ENCODE measurements at places on chromosomes 5 and 9.

DNA sequence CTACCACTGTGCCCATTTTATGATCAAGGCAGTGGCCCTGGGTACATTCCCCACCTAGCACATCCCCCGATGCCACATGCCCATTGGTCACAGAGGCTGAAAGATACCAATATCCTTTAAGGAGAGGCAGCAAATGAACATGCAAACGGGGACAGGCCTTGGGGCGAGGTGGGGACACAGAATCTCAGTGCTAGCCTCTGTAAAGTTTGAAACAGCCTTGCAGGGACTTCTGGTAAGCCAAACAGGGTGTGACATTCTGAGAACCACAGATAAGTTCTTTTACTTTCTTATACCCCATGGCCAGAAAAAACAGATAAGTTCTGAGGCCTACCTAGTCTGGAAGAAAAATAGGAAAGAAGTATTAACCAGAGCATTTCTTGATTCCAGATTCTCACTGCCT is 60.5 kb downstream of the ACER2 start:
- no peak for DNase-seq

DNA sequence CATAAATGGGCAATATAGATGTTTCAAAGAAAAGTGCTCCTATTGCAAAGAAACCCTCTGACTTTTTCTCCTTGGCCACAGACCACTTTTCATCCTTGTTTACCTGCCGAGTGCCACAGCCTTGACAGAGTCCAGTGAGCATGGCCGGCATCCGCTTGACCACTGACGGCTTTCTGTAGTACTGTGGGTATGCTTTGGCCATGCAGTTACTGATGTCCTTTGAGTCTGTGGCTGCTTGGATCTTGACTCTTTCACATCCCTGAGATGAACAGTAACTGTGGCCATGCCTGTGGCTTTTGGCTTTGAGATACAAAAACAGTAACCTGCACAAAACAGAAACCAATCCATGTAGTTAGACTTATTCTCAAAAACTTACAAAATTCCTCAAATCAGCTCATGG is 70.4 kb downstream of the CEMIP2 start:
- no peak for DNase-seq

DNA sequence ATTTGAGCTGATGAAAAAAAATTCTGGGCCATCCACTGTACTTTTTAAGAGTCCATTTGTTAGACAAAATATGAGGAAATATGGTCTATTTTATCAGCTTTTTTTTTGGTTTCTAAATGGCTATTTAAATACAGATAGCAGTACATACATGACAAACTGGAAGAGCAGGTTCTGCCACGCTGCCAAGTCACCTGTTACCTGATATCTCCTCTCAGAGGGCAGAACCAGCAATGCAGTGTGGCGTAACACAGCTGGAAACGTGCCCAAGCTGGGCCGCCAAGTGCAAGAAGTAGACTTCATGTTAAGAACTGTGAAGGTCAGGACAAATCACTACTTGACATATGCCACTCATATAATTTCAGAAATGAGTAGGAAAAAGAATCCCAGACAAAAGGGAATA is 8.1 kb downstream of the MCIDAS start:
- no peak for DNase-seq

DNA sequence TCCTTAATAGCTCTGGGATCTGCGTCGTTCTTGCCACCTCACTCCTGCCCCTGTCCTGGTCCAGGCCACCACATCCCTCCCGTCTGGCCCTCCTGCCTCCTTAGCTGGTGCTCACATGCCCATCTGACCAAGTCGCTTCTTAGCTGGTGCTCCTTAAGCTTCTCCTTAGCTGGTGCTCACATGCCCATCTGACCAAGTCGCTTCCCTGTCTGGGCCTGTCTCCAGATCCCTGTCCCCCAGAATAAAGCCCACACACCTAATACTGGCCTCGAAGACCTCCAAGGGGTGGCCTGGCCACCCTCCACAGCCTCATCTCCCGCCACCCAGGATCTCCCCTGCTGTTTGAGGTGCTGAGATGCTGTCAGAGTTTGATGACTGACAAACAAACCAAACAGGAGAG is 31.4 kb upstream of the TTLL11 start:
- DNase-seq: no peak

DNA sequence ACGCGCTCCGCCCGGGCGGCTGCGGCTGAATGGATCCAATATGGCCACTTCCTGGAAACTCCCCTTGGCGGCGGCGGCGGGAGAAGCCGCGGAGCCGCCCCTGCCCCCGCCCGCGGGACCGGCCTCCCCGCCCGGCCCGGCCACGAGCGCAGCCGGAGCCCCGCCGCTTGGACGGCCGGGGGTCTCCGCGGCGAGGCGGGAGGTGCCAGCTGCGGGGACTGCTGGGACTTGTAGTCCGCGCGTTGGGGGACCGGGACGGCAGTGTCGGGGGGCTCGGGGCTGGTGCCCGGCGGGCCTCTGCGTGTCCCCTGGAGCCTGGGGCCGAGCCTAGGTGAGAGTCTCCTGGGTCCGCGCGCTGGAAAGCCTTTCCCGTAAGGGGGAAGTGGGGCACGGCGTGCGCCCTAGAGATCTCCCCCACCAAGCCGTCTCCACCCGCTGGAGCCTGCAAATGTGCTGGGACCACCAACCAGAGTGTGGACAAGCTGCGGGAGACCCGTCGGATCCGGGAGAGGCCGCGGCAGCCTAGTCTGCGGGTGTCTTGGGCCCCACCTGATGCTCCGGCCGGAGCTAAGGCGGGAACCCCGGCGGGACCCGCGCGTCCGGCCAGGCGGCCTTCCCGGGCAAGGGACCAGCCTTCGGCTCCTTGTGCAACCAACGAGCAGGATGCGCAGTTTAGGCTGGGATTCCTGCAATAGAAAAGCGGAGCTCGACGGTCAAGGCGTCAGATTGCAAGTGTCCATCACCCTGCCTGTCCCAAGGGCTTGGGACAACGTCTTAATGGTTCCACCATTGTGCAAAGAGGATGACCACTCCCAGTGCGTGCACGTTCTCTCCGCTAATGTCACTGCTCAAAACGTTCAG is at the start of gene SEPTIN8:
Gene SEPTIN8 (minus strand): TSS at position 31 of the 861 bp plus-strand sequence. CDS start 102 bp downstream, outside the sequence.
- DNase-seq: peak; percentile 50

DNA sequence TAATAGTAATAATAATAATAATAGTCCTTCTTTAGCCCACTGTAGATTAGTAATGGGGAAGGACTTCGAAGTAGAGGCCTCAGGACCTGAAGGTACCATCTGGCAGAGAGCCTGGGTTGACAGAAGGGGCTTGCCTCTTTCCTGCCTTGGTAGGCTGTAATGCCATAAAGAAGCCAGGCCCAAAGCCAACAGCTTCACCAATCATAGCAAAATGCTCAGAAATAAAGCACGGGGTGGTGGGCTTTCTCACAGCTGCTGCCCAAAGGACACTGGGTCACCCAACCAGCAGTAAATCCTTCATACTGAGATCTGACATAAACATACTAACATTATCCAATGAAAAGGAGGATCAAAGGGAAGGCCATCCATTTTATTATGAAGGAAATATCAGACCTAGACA is 70.7 kb downstream of the SUSD1 start:
- DNase-seq: no peak

GRCh38 chr9:95778957-95779356 is 96.5 kb upstream of the ERCC6L2 start:
- DNase-seq: no peak

- no peak for DNase-seq
Observed at GRCh38 chr5:154309805-154310204, 119.3 kb downstream of the GALNT10 start.

- peak; percentile 24 for DNase-seq
Observed at GRCh38 chr5:43193181-43193893, 1.3 kb downstream of the NIM1K start.

DNA sequence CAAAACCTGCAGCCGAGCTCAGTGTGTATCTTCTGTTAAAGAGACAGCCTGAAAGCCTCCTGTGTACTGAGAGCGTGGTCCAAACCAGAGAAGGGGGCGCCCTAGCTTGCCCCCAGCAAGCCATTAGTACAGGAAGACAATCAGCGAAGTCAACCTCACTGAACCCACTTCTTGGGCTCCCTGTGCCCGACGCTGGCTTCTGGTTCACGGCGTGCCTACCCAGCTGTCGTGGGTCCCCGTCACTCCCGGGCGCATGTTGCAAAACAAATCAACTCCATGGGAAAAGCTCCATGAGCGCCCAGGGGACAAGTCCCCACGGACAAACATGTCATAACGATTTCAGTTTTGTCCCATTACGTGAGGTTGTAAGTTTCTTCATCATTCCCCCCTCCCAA is 326.9 kb downstream of the SH3GL2 start:
- DNase-seq: no peak

- no peak for DNase-seq
Observed at GRCh38 chr9:101264727-101265126, 120.1 kb downstream of the BAAT start.

- DNase-seq: no peak
Observed at GRCh38 chr5:83313436-83313835, 158.1 kb upstream of the VCAN start.

DNA sequence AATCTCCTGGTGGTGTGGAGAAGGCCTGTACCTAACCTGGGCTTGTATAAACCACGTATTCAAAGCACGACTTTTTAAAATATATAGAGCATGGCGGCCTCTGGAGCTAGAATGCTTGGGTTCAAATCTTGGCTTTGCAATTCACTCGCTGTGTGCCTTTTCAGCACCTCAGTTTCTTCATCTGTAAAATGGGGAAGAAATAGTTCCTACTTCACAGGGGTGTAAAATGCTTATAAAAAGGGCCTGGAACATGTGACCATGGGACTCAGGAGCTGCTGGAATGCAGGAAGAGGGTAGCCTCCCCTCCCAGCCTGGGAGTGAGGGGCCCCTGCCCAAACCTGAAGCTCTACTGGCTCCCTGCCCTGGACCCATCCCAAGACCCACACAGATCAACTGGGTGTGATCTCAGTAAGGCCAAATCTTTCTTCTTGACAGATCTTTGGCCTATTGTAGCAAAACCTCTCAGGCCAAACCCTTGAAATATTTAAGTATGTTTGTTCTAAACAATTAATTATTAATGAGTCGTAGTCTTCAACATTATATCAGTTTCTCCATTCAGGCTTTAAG is 269.0 kb downstream of the ZSWIM6 start:
- DNase-seq: no peak

GRCh38 chr5:137575847-137576246 is 76.7 kb upstream of the SPOCK1 start:
- DNase-seq: no peak

- DNase-seq: no peak
Observed at GRCh38 chr9:137741330-137741729, 122.5 kb downstream of the EHMT1 start.

DNA sequence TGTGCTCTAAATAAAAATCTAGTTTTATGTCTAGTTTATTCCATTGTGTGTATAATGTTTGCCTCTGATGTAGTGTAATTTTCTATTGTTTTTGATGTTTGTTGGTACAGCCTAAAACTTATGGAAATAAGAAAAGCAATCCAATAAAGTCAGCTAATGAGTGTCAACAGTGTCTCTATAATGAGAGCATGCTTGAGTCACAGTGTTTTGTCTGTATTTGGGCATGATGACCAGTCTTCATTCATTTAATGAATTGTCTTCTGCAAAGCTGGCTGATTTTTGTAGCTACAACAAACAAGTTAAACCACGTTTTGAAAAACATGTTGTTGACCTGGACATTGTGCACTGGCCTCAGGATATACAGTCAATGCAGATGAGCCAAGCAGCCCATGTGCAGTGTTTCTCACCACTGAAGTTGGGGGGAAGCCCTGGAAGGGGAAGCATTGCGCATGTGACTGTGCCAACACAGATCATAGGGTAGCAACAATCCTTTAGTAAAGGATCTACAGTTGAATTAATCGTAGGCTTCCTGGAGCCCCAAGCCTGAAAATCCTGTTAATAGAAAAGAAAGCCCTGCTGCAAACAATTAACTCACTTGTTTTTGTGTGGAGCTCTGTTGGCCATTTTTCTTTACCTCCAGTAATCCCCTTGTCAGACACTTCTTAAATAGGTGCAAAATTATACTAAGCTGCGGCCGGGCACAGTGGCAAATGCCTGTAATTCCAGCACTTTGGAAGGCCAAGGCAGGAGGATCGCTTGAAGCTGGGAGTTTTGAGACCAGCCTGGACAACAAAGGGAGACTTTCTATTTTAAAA is 88.0 kb downstream of the INIP start:
- DNase-seq: no peak

DNA sequence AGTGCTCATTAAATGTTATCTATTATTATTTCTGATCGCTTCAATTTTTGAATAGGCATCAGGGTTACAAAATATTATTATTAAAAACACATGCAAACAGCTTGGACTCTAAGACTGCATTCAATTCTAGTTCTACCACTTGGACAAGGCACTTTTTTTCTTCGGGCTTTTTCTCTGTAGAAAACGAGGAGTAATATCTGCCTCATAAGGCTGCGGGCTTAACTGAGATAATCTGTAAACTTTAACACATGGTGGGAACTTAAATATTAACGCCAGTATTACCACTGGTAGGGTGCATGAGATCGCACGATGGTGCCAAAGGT is 511 bp upstream of the SPDL1 start:
- no peak for DNase-seq

DNA sequence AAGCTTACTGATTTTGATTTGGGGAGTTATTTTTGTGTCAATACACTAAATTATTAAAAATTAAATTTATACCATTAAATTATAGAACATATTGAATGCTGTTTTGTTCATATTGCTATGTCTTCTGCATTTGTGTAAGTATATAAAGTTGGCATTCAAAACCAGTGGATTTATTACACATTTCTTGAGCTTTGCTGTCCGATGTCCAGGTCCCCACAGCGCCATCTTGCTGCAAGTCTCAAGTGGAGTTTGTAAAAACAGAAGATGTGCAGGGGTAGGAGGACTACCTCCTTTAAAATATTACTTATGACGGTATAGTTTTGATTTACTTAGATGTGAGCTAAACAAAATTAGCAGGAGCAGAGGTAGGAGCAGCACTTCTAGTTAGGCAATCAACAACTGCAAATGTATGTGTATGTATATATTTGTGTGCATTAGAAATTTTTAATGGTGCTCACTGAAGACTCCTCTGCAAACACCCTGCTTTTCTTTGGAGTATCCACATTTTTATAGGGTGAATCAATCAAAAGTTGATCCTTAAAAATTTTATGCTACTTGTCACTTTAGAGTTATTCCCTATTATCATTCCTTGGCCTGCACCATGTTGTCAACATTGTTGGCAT is 37.4 kb downstream of the CPEB4 start:
- DNase-seq: peak; percentile 38

GRCh38 chr9:121609822-121610637 is 41.4 kb upstream of the DAB2IP start:
- DNase-seq: no peak

DNA sequence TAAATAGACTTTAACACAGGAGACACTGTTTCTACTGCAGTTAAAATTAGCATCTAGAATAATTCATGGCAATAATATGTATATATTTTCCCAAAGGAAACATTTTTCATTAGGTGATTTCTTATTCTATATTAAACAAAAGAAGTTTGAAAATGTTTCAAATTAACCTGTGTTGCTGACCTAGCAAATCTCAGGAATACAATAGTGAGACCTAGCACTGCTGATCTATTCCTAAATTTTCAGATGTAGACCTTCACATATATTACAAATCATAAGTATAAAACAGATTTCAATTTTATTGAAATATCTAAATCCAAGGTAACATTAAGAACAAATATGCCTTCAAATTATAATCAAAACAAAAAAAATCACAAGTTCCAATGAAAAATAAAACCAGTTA is 15.1 kb downstream of the LMBRD2 start:
- no peak for DNase-seq

Data from CD4-positive, alpha-beta memory T cell (primary cell).